ENCODE measurements at places on chromosomes 3 and 15.

- no peak for DNase-seq
These were observed 61.8 kb downstream of the GLDN start for GRCh38 chr15:51403072-51403878.

DNA sequence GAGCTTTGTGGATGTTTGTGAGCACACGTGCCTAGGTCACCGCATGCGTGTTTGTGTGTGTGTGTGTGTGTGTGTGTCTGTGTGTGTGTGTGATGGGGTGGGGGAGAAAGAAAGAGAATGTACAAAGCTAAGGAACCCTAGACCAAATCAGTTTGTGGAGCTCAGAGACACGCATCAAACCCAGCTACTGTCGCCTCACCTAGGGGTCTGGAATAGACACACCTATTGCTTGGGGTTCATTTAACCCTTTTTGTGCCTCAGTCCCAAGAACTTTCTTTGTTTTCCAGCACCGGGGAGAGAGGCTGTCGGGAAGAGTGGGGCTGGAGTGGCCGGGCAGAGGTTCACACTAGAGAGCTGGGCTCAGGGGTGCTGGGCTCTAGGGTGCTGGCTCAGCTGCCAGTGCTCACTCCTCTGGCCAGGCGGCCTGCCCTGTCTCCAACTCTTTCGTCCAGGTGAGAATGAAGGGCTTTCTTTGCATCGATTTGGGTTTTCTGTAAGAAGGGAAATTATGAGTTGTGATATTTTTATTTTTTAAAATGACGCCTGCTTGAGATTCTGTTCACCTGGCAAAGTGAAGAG is 221.6 kb downstream of the MEIS2 start:
- DNase-seq = no peak

DNA sequence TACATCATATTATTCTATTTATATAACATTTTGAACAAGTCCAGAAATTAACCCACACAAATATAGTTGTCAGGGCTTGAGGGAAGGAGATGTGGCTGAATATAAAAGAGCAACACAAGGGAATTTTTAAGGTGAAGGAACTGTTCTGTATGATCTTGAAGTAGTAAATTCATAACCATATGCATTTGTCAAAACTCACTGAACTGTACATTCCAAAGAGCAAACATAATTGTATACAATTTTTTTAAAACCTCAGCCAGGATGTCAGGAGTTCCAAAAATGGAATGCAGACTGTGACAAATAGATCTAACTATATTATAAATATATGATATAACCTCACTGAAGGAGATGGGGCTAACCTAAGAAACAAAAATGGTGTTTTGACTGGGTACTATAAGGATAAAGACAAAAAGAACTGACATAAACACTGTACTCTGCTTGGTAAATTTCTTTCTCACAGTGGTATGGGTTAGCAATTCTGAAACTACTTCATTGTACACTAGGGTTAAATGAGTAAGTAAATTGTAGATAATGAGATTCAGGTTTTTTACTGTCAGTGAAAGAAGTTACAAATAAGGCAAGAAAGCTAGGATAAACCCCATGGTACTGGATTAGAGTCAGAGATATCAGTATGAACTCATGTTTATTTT is 14.4 kb downstream of the GOLGB1 start:
- DNase-seq = no peak

DNA sequence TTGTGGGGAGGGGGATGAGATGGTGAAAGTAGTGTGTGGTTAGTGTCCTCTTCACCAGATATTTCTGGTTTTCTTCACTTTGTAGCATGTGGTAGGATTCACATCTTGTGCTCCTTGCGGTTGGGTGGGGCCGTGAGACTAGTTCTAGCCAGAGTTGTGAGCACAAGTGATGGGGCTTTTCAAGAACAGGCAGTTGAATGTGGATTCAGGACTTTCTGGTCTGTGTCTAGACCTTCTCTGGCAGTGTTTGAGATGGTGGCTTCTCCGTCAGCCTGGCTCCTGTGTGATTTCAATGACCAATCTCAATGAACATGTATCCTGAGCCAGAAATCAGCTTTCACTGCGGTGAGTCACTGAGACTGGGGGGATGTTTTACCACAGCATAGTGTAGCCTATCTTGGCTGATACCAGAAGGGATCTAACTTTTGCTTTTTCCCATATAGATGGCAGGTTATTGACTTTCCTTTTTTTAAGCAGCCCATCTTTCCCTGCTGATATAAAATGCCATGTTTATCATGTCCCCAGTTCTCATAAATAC is 82.6 kb downstream of the RPLP1 start:
- no peak for DNase-seq

- no peak for DNase-seq
These were observed 400.9 kb upstream of the ATP11B start for GRCh38 chr3:182392182-182392937.

DNA sequence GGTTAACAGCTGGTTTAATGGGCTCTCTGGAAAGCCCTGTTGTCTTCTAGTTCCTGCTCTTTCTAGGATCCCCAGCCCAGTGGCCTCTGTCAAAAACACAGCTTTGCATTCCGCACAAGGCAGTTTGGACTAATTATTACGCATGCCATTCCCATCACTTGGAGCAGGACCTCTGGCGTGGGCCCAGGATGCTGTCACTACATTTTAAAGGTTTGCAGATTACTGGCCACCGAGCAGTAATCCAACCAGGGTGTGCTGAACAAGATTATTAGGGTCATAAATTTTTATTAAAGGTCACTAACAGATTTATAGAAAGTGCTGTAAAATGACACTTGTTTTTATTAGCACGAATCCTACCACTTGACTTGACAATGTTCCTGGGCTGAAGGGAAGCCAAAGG is 143.6 kb upstream of the SLC6A11 start:
- no peak for DNase-seq

- no peak for DNase-seq
These were observed 160.1 kb upstream of the ATP10A start for GRCh38 chr15:26023231-26023630.

GRCh38 chr15:100966997-100967396 is 47.8 kb downstream of the LRRK1 start:
- no peak for DNase-seq

- no peak for DNase-seq
These were observed 562 bp downstream of the CGGBP1 start for GRCh38 chr3:88058306-88058580.

DNA sequence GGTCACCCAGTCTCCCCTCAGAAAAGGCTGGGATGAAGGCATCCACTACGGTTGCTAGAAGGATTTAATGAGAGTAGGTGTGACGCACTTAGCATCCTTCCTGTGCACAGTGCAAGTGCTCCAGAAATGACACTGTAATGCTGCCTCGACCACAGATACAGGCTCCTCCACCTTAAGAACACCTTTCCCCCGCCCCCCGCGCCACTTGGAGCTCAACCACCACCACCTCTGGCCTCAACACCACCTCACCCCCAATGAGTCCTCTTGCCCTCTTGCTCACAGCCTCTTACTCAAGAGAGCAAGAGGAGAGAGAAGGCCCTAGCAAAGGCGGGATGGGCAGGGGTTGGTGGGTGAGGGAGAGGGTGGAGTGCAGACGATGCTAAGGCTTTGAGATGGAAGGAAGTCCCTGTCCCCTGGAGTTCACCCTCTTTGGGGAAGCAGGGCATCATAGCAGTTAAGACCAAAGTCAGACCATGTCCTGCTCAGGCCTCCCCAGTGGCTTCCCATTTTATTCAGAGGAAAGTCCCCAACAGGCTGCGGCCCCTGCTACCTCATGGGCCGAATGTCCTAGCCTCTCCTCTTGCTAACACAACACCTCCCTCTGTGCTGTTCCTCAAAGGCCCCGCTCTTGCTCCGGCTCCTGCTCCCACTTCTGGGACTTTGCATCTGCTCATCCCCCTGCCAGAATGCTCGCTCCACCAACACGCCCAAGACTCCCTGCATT is 8.3 kb downstream of the STARD5 start:
- DNase-seq = no peak

GRCh38 chr3:73718326-73719110 is 93.8 kb upstream of the PDZRN3 start:
- no peak for DNase-seq

- no peak for DNase-seq
These were observed 15.6 kb upstream of the PRTG start for GRCh38 chr15:55758580-55758986.

- DNase-seq = no peak
These were observed 830 bp downstream of the SEMA4B start for GRCh38 chr15:90201944-90202375.

GRCh38 chr3:66297900-66298299 is 77.1 kb downstream of the SLC25A26 start:
- DNase-seq = no peak

GRCh38 chr3:42819351-42819965 is 10.2 kb downstream of the ACKR2 start:
- no peak for DNase-seq

DNA sequence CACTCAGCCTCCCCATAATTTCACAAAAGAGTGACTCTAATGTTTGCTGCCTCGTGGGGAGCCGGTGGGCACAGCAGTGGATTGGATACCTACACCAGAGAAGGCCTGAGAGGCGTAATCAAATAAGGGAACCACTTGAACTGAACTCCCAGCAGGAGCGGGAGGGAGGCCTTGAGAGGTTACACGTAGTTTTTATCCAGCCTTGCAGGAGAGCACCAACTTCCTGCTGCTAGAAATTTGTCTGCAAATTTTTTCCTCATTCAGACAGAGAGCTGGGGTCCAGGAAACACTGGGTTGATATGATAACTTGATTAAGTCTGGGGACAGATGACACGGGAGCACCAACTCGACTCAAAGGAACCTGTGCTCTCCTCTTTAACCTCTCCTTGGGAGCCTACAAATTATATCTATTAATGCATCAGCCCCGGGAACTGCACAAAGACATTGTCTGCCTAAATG is 69.8 kb downstream of the HES1 start:
- DNase-seq = no peak

GRCh38 chr3:42937334-42937733 is 31.4 kb downstream of the ZNF662 start:
- DNase-seq = no peak

GRCh38 chr3:170689296-170689829 is 103.5 kb upstream of the SLC7A14 start:
- no peak for DNase-seq

- peak; percentile 6 for DNase-seq
These were observed 620 bp upstream of the ANP32A start for GRCh38 chr15:68821190-68821840.

DNA sequence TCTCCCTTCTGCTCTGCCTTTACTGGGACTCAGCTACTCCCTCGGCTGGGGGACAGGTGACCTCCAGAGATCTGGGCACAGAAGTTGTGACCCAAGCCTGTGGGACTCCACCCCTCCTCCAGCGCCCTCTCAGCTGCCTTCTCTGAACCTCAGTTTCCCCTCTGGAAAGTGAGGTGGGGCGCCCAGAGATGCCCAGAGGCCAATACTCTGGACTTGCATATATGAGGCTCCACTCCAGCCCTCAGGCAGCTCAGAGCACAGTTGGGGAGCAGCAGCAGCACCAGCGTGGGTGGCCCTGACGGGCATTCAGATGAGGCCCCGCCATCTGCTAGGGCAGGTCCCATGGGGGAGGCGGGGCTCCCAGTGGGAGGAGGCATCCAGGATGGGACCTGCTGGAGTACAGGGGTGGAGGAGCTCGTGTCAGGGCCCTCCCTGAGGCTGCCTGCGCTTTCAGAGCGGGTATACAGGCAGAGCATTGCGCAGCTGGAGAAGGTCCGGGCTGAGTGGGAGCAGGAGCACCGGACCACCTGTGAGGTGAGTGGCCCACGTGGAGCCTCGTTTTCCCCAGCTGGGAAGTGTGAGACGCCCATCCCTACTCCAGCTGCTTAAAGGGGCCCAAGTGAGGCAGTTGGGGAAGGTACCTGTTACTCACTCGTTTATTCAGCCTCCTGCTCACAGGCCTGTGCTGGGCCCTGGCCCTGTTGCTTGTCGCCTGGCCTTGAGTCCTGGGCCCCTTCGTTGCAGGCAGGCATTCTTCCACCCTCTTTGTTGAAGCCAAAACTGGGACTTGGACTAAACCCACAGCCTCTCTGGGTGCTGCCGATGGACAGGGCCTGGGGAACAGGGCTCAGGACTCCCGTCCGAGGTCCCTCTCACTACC is 35.4 kb downstream of the PSTPIP1 start:
- no peak for DNase-seq

DNA sequence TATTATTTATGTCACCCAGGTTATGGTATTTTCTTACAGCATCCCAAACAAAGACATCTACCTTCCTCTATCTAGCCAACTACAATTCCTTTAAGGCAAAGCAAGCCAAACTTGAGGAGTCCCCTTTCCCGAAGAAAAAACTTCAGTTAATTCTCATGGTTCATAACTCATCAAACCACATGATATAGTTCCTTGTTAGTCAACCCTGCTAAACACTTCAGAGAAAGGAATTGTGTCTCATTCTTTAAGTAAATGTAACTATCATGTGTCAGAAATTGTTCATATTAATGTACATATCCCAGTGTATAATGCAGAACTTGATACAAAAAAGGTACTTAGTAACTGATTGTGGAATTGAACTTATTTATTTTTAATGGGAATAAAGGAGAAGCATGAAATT is 44.4 kb downstream of the ST3GAL6 start:
- no peak for DNase-seq

GRCh38 chr3:54818942-54819341 is 108.9 kb downstream of the LRTM1 start:
- DNase-seq = no peak

DNA sequence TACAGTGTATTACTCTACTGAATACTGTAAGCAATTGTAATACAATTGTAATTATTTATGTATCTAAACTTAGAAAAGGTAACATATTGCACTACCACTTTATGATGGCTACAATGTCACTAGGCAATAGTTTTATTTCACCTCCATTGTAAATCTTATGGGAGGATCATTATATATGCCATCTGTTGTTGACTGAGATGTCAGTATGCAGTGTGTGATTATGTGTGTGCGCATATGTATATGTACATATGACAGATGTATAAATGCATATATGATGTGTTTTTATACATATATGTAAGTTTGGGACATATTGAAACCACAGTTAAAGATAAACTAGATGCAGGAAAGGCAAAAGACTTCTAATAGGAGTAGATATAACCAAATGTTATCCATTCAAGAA is 8.5 kb downstream of the IGSF10 start:
- DNase-seq = no peak
